ENCODE measurements at places on chromosomes 4 and X.
A peak's percentile ranks its signal among the peaks of the same experiment; 100 is the strongest.

DNA sequence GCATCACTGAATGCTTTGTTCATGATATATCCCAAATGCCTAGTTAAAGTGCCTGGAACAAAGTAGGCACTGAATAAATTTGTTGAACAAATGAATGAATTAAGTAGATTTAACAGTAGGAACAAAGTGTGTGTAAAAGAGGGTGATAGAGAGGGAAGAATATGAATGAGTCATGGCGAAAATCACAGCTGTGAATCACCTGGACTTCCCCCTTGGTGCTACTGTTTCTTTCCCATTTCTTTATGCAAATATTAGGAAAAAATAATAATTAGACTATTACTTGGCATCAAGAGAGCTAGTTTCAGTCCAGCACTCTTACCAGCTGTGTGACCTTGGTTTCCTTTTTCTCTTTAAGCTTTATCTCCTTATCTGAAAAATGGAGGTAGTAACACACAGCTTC, 9.2 kb downstream of the SPIN3 start:
- peak; percentile 9 for DNase-seq

- DNase-seq: no peak
These were observed 105.4 kb downstream of the GPC3 start for GRCh38 chrX:133880032-133880443.

- DNase-seq: no peak
These were observed 50.4 kb downstream of the SPRY1 start for GRCh38 chr4:123446865-123447474.

- DNase-seq: no peak
These were observed 23.1 kb upstream of the SLC9A7 start for GRCh38 chrX:46782034-46782433.

DNA sequence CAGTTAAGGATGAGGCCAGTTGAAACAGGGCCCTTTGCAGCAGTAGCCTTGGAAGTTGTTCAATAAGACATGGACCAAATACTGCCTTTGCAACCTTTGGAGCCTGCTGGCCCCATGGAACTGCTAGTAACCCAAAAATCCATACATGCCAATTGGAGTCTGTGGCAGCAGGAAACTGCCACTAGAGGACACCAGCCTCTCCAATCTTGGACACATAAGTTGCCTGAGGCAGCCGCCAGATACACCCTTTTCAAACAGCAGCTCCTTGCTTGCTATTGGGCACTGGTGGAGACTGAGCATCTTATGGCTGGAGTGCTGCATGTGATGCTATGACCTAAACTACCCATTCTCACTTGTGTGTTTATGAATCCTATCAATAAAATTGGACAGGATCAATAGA, 14.8 kb upstream of the LAP3 start:
- DNase-seq: no peak

- peak; percentile 37 for DNase-seq
These were observed 601 bp upstream of the FGFBP2 start for GRCh38 chr4:15963576-15963975.

GRCh38 chrX:118211891-118212816, 95.5 kb upstream of the KLHL13 start:
- DNase-seq: no peak

DNA sequence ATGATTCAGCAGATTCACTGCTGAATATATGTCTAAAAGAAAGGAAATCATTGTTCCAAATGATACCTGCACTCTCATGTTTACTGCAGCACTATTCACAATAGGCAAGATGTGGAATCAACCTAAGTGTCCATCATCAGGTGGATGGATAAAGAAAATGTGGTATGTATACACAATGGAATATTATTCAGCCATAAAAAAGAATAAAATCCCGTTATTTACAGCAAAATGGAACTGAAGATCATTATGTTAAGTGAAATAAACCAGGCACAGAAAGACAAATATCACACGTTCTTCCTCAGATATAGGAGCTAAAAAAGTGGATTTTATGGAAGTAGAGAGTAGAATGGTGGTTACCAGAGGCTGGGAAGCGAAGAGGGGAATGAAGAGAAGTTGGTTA, 130.4 kb downstream of the STIM2 start:
- DNase-seq: no peak

- no peak for DNase-seq
These were observed 82.0 kb downstream of the DCTD start for GRCh38 chr4:182835006-182835740.

GRCh38 chrX:46758163-46758955, 559 bp downstream of the SLC9A7 start:
- no peak for DNase-seq

GRCh38 chr4:8439168-8439567, 1.4 kb downstream of the ACOX3 start:
- no peak for DNase-seq

- DNase-seq: no peak
These were observed 21.8 kb upstream of the PIN4 start for GRCh38 chrX:72159769-72160168.

DNA sequence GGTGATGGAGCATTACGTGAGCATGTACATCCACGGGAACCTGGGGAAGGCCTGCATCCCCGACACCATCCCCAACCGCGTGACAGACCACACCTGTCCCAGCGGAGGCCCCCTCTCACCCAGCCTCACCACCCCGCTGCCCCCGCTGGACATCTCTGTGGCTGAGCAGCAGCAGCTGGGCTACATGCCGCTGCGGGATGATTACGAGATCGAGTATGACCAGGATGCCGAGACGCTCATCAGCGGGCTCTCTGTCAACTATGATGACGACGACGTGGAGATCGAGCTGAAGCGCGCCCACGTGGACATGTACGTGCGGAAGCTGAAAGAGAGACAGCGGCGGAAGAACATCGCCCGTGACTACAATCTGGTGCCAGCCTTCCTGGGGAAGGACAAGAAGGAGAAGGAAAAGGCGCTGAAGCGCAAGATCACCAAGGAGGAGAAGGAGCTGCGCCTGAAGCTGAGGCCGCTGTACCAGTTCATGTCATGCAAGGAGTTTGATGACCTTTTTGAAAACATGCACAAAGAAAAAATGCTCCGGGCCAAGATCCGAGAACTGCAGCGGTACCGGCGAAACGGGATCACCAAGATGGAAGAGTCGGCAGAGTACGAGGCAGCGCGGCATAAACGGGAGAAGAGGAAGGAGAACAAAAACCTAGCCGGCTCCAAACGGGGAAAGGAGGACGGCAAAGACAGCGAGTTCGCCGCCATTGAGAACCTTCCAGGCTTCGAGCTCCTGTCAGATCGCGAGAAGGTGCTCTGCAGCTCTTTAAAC, 11.1 kb downstream of the TADA2B start:
- no peak for DNase-seq

DNA sequence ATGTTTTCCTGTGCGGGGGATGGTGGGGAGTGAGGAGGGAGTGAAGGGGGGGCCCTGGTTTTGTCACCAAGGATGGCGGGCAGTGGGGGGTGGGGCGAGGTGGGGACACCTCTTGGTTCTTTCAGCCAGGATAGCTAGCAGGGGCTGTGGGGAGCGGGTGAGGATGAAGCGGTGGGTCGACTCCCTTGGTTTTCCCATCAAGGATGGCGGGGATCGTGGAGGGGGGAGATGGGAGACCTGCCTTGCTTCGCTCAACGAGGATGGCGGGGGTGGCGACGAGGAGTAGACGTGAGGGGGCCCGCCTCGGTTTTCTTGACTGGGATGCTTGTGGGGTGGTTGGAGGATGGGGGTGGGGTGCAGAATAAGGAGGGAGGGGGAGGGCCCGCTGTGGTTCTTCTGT, 643 bp downstream of the FHL1 start:
- no peak for DNase-seq

DNA sequence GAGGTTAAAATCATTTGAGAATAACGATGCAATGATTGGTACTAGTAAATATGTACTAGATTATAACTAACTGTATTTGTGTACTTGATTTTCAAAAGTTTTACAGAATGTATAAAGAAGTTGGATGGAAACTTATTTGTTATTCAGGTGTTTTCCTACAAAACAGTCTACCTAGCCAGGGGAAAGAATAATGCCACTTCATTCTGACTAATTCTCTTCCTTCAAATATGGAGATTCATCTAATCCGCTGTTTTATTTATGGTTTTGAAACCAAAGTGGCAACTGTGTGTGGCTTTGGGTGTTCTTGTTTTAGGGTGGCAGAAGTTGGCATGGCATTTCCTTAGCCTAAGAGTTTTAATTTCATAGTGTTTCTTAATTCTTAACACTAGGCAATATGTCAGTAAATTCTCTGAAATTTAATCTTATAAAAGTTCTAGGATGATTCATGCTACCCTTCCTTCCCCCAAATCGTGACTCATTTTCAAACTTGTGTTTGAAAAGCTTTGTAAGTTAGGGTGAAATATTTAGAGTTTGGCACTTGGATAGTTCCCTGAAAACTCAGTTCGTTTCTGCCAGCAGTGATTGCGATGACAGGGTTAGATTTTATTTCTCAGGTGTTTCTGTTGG, 62.6 kb downstream of the DCLK2 start:
- peak; percentile 7 for DNase-seq

DNA sequence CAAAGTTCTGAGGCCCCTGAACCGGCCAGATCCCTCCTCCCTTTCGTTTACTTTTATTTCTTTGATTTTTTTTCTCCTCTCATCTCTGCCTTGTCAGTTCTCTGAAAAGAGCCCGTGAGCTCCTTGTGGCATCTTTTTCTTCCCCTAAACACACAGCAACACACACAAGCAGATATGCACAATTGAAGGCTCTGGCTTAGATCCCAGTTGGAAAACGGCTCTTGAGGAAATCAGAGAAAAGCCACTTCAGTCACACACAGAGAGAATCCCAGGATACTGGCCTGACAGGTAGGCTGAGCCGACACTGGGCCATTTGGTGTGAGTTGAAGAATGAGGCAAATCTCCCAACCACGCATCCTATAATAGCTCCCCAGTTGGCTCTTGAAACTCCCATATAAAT, 12.9 kb downstream of the DIPK2B start:
- DNase-seq: no peak

GRCh38 chr4:144902614-144903013, 195.4 kb downstream of the ANAPC10 start:
- DNase-seq: no peak

- DNase-seq: no peak
These were observed 1239.7 kb downstream of the C4orf33 start for GRCh38 chr4:130335417-130336194.

DNA sequence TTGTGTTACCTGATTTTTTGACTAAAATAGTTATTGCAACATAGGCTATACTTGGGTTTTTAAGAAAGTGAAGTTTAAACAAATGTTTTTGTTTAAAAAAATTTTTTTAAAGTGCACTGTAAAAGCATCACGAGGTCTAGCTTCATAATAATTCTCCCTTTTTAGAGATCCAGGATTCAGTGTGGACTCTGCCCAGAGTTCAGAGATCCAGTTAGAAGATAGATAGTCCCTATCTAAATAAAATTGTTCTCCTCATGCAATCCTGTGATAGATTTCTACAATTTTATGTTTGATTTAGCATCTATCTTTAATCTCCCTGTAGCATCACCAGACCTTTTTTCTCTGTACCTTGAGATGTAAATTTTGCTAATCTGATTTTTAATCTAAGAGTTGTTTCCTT, 85.5 kb upstream of the HPGD start:
- DNase-seq: no peak

GRCh38 chr4:42596918-42597317, 60.0 kb downstream of the ATP8A1 start:
- DNase-seq: no peak

DNA sequence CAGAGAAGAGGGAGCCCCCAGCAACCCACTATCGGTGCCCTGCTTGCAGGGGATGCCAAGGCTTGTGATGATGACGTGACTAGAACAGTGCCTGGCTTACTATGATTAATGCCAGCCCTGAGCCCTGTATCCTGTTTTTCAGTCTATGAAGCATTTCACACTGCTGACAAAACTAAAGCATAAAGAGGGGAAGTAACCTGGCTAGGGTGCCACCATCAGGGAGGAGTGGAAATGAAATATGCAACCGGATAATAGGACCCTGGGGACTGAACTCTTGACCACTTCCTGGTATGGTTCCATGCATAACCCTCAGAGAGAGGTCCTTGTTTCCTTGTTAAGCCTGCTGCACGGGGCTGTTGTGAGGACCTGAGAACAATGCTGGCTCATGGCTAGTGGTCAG, 50.3 kb downstream of the MED28 start:
- DNase-seq: peak; percentile 61

DNA sequence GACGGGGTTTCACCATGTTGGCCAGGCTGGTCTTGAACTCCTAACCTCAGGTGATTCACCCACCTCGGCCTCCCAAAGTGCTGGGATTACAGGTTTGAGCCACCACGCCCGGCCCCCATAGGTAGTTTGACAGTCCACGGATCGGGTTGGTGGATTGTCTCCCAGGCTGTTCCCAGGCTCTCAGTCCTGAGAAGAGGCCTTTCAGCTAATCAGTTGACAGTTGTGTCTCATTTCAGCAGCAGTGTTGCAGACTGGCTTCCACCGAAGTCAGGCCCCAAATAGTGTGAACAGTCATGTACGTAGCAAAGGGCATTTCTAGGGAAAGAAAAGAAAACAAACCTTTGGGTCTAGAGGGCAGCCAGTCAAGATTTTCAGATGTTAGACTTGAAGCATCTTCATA, 102.4 kb upstream of the TLR3 start:
- no peak for DNase-seq

- DNase-seq: no peak
These were observed 12.1 kb downstream of the BMP2K start for GRCh38 chr4:78788007-78788889.

DNA sequence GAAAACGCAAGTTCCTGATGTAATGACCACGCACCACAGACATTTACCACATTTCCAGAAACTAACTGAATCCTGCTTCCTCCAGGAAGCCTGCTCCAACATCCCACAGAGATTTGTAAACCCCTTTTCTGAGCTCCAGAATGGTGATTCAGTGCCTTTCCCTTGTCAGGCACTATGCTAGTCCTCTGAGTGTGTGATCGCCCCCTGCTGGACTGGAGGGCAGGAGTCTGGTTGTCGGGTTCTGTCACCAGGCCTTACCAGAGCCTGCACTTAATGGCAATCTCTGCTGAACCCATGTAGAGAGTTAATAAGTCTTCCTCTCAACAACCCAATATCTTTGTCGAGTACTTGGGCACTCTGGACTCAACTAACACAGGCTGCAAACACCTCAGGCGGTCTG, 14.5 kb upstream of the KDM5C start:
- no peak for DNase-seq

DNA sequence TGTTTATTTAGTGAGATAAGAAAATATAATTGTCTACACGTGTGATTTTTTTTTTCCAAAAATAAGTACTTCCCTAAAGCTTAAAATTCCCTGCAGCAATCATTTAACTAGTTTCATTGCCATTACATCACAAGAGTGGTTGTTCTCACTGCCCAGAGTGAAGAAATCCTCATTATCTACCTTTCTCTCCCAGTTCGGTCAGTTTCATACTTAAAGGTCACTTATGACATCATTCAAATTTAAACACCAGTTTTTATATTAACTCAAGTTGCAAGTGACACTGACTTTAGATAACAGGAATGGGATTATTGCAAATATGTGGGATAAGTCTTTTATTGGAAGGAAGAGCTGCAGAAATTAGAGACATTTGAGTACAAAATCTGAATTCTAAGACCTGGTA, 1699.8 kb upstream of the IGFBP7 start:
- no peak for DNase-seq

GRCh38 chr4:20062054-20062453, 189.7 kb upstream of the SLIT2 start:
- no peak for DNase-seq

GRCh38 chr4:15794905-15795304, 16.8 kb downstream of the CD38 start:
- peak; percentile 74 for DNase-seq
